Hematopoietic multipotent progenitor cell treated with erythropoietin and hydrocortisone succinate and interleukin-3 and kit ligand, for 15 days (in vitro differentiated cells): ENCODE measurements at places on chromosomes 4 and X.

DNA sequence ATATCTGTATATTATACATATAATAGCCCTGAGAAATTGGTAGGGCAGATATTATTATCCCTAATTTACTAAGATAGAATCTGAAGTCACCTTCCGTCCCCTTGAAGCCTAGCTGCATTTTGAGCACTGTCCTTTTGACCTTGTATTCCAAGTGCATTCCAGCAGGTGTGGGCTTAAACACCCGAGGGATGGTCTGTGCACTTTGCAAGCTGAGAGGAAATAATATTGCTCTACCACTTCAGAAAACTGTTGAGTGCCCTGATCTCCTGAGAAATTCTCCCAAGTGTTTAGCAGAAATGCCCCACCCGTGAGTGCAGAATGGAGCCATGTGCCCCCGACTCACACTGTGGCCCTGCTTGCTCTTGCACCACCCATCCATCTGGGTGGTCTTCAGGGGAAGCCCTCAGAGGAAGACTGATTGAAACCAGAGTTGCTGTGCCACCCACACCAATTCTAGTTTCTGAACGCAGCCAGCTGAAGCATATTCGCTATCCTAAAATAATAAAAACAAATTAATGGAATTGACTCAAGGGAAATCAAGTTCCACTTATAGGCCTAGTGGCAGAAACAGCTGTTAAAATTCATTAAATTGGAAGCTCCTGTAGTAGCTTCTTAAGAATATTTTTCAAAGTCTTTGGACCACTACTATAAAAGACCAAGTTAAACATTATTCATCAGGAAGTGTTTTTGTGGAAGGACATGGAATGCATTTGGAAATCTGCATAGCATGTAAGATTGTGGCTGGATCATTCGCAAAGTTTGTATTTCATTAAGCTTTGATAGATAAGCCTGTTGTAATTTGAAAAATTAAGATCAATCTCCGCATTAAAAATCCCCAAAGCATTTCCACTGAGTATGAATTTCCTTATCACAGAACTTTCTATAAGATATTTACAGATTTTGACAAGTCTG, 41.3 kb upstream of the PRKG2 start:
- DNase-seq: no peak

- DNase-seq: no peak
These were observed 162.4 kb upstream of the GPRIN3 start for GRCh38 chr4:89469930-89470375.

DNA sequence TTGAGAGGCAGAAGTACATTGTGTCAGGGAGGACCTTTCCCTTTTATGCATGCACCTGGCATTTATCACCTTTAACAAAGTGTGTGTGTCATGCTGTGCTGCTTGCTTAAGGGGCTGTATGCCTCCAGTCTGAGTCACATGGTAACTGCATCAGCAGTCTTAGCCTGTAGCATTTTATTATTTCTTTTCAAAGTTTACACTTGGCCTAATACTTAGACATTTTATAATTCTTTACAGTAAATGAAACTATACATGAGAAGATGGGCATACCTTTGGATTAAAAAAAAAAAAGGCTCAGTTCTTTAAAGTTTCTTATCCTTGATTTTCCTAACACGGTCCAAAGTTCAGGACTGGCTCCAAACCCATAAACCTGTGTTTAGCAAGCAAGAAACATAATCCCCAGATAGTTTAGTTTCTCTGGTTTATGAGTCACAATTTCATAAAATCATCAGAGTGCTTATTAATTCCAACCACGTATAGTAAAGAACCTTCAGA, 14.6 kb downstream of the NPNT start:
- DNase-seq: no peak

GRCh38 chrX:1264556-1264955, 4.1 kb upstream of the CSF2RA start:
- DNase-seq: no peak

DNA sequence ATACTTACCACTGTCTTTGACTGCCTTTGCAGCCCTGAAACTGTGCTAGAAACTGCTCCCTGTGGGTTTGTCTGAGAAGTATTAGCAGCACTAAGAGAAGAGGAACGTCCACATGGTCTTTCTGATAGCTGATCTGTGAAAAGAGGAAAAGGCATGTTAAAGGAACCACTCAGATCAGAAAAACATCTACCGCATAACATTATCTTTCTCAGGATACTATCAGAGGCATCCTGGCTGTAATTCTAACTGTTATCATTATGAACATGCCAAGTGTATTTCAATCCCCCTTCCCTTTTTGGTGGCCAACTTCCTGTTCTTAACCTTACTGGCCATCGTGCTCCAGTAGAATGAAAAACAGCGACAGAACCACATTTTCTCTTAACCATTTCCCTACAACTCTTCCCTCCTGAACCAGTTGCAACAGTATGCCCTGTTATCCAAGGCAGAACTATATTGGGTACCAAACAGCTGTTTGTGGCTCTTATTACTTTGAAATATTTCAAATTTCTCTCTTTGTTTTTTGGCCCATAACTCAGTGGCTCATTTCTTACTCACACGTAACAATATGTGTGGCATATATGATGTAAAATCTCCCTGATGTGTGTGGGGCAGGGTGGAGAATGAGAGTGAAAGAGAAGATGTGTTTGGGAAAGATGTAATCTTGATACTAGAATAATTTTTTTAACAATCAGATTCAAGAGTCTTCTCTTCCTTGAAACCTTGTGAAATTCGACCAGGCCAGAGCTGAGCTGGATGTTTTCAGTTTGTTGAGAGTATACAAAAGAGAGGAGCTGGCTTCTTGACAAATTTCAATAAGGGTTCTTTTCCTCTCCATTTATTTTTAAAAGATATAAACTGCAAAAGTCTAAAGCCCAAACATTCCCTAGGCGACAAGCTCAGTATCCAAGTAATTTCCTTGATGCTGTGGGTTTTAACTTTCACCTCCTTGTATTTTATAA, 35.2 kb downstream of the ARHGEF6 start:
- DNase-seq: no peak

- DNase-seq: no peak
These were observed 120.4 kb downstream of the NSUN7 start for GRCh38 chr4:40870150-40870549.

DNA sequence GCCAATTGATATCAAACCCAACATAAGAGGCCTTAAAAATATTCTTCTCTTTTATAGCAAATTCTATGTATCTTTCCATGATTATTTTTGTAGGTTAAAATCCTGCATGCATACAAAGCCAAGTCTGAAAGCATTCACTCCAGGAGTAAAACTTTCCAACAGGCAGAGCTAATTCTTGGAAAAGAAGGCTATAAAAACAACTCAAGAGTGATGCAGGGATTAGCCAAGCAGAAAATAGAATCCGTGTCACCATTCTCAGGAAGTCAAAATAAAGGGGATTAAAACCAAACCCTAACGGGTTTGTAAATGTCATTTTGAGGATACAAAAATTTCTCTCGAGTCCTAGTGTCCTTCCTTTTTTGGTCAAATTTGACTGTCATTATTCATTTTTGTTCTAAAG, 412.4 kb downstream of the DMD start:
- no peak for DNase-seq

DNA sequence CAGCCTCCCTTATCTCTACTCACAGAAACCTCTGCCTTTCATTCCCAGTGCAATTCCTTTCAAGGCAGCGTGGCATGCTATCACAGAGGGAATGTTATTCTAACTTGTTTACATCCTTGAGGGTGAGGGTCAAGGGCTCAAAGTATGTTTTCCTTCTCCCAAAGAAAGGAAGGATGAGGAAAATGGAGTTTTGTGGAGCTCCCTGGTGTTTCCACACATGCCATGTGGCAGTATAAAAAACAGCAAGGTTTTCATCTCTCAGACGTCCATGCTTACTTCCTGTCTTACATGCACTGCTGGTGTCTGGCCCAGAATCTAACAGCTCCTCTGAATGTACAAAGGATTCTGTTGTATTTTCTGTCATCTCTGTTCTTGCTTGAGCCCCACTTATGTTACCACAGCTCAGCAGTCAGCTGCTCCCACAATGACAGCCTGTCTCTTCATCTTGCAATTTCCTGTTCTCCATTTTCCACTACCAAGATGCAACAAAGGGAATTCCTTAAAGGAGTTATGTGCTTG, 128.0 kb downstream of the SNCA start:
- no peak for DNase-seq

- no peak for DNase-seq
These were observed 718.7 kb upstream of the MAGEB2 start for GRCh38 chrX:29496636-29497180.

- no peak for DNase-seq
These were observed 261.7 kb upstream of the FAM241A start for GRCh38 chr4:111883557-111883999.

DNA sequence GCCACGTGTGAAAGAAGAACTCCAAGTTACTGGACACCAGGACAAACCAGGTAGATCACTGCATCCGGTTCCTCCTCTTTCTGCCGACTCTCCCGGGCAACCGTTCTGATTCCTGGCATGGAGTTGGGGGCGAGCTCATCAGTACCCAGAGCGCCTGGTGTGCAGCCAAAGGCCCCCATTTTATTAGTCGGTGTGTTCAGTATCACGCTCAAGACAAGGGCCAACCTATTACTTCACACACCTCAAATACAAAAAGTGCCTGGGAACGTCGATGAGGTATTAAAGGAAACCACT, 2.8 kb upstream of the CTBP1 start:
- DNase-seq: no peak

DNA sequence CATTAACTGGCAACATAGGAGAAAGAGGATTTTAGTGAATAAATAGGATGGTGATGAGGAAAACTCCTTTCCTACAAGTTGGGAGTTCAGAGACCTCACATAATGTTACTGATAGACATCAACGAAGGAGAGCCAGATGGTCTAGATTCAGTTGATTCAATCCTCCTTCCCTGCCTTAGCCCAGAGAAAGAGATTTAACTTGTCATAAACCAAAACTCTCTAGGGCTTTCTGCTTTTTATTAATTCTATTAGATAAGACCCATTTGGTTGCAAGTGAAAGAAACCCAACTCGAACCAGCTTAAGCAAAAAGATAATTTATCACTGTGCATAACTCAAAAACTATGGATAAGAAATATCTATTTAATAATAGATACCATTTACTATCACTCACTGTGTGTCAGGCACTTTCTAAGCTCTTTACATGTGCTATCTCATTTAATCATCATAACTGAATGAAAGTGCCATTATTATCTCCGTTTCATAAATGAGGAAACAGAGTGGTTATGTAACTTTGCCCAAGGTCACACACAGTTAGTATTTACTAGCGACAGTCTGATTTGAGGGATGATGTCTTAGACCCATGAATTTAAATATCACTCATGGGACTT, 4.3 kb upstream of the UNC5C start:
- DNase-seq: no peak

DNA sequence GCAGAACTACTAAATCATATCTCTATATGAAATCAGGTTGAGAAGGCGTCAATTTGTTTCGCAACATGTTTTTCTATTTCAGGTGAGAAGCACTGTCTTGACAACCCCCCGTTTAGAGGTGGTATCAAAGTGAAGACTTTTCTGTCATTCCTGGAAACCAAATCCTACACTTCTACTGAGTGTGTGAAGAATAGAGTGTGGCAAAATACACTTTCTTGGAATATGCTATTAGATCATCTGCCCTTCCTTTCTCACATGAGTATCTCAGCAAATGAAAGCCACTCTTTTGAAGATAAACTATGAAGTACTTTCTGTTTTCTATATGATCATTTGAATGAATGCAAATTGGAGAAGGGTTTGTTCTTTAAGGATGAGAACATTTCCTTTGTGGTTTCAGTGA, 174.0 kb upstream of the FMR1 start:
- DNase-seq: no peak

- no peak for DNase-seq
These were observed 2.3 kb downstream of the TBL1X start for GRCh38 chrX:9467146-9467545.

DNA sequence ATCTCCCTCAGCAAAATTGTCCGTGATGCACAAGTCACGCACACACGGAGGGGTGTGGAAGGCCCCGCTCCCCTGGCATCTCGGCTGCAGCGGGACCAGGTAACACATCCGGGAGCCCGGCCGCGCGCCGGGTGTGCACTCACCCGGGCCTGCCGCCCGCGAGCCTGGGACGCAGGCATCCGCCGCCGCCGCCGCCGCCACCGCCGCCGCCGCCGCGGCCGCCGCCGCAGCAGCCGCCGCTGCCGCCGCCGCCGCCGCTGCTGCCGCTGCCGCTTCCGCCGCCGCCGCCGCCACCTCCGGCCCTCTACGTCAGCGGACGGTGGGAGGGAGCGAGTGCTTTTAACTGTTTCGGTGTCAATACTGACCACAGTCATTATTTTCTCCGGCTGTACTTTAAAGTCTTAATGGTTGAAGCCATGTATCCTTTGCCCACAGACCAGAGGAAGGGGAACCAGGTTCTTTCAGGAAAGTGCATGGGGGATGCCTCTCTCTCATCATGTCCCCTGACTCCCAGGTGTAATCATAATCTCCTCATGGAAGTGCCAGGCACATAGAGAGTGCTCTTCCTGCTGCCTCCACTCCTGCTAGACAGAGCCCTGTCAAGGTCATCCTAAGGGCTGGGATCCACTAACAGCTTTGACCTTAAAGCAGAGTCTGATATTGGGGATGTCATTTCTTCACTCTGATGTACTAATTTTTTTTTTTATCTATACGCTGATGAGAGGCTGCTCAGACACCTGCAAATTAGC, 38.0 kb downstream of the MAGEE2 start:
- DNase-seq: no peak

DNA sequence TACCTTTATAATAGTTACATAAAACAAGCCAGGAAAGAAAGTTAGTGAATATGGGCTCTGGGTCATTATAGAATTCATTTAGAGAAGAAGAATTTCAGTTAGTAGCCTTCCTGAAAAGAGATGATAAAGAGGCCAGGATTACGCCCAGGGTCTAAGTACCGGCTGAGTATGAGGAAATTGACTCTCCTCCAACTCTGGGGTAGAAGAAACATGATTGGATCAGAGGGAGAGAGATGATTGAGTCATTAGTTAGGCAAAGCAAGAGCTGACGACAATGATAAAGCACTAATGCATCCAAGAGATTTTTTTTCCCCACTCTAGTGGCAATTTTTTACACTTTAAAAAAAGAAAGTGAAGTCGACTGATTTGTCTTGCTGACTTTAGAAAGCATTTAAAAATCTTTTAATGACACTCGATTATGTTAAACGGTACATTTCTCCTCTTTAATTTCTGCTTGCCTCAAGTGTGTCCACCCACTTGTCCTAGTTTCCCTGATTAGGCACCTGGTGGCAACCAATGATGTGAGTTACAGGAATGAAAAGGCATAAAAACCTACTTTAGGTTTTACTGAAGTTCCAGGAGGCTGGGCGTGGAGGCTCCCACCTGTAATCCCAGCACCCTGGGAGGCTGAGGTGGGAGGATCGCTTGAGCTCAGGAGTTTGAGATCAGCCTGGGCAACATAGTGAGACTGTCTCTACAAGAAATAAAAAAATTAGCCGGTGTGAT, 37.3 kb upstream of the IGFBP7 start:
- no peak for DNase-seq

- DNase-seq: no peak
These were observed 645 bp upstream of the OPHN1 start for GRCh38 chrX:68433981-68434299.

GRCh38 chr4:72468904-72469502, 100.0 kb downstream of the ADAMTS3 start:
- peak; percentile 42 for DNase-seq

- no peak for DNase-seq
These were observed 225.3 kb upstream of the LNX1 start for GRCh38 chr4:53816561-53816960.

GRCh38 chr4:48046059-48046458, 29.5 kb downstream of the NIPAL1 start:
- no peak for DNase-seq

- no peak for DNase-seq
These were observed at the start of gene SPARCL1 for GRCh38 chr4:87529187-87529586. Gene SPARCL1, minus strand, starts transcription at chr4:87529376. Its CDS starts 29,802 bp downstream, at chr4:87499574.

GRCh38 chrX:134633832-134634231, 24.4 kb downstream of the PLAC1 start:
- DNase-seq: no peak
